ENCODE measurements at places on chromosomes 3 and 15. TPM values are rescaled to one million over a fixed set of nuclear protein-coding genes. Genes with fewer than 3 reads are reported as not detected.
A peak's percentile ranks its signal among the peaks of the same experiment; 100 is the strongest.

DNA sequence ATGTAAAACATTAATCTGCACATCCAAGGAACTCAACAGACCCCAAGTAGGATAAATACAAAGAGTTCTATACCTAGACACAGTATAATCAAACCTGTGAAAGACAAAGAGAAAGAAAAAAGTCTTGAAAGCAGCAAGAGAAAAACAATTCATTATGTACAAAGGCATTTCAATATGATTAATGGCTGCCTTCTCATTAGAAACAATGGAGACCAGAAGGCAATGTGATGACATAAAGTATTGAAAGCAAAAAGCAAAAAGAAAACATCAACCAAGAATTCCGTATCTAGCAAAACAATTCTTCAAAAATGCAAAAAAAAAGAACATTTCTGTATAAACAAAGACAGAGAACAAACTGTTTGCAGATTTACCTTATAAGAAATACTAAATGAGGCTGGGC, 81.1 kb downstream of the XXYLT1 start:
- H3K27ac ChIP-seq, result no peak overlapping the region
- no peak overlapping the region for H3K4me3 ChIP-seq
- H3K4me1 ChIP-seq, result peaks cover 24% of the 10 kb centered on the region
- peaks cover 6% of the 10 kb centered on the region for H3K27me3 ChIP-seq
- no peaks in the 10 kb centered on the region for H3K36me3 ChIP-seq
- DNase-seq, result no peak

- no peaks in the 10 kb centered on the region for H3K4me1 ChIP-seq
- H3K4me3 ChIP-seq, result no peak overlapping the region
- H3K27me3 ChIP-seq, result no peaks in the 10 kb centered on the region
- peaks cover 7% of the 10 kb centered on the region for H3K36me3 ChIP-seq
Observed at GRCh38 chr15:55856506-55857164, 113.7 kb upstream of the PRTG start.

DNA sequence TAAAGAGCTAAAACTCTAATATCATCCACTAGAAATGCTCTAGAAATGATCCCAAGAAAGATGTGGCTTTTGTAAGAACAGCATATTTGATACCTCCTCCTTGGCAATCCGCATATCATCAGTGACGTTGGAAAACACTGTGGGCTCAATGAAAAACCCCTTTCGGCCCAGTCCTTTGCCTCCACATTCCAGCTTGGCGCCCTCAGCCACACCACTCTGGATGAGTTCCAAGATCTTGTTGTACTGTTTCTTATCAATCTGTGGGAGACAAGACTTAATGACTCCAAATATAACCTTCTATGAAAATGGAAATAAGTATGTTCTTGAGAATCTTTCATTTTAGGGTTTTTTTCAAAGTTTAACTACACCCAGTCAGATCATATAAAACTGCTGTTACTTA, 103.6 kb downstream of the ALDH1A2 start:
- H3K27me3 ChIP-seq, result peaks cover 12% of the 10 kb centered on the region
- no peak overlapping the region for H3K27ac ChIP-seq
- H3K4me3 ChIP-seq, result no peak overlapping the region
- no peaks in the 10 kb centered on the region for H3K4me1 ChIP-seq
- no peak for DNase-seq

Gene SLC9A9
- total RNA-seq, result 0.88 TPM

GRCh38 chr15:71654042-71654719, 156.2 kb upstream of the NR2E3 start:
- H3K4me3 ChIP-seq, result no peak overlapping the region
- H3K36me3 ChIP-seq, result no peaks in the 10 kb centered on the region
- no peaks in the 10 kb centered on the region for H3K4me1 ChIP-seq
- H3K27ac ChIP-seq, result no peak overlapping the region
- no peak for DNase-seq

DNA sequence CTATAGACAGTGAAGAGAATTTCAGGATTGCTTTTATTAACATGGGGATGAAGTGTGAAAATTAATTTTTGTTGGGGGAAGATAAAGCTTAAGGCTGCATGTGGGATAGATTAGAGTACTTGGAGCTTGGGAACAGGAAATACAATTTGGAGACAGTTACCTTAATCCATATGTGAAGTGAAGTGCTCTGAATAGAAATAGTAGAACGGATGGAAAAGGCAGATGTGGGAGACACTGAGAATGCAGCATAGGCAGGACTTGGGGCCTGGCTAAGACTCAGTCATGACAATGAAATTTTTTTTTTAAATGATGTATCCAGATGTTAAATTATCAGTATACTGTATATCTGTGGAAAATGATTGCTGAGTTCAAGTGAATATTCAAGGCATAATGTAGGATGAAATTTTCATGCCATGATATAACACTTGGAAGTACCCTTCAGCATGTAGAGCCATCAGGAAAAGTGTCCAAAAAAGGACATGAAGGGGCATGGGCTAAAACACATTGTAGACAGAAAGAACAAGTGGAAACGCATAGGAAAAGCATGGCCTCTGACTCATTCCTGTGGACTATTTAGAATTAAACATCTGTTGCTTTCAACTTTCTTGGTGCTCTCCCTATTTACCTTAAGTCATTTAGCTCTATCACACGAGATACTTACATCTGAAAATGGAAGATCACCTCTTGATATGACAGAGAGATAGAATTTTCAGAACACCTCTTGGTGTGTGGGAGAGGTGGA, 134.8 kb downstream of the RBMS3 start:
- H3K4me3 ChIP-seq, result no peak overlapping the region
- DNase-seq, result no peak
- H3K27ac ChIP-seq, result no peak overlapping the region
- H3K36me3 ChIP-seq, result no peaks in the 10 kb centered on the region
- no peaks in the 10 kb centered on the region for H3K4me1 ChIP-seq

Gene TRAT1
- total RNA-seq, result 99.4 TPM

- no peak overlapping the region for H3K27ac ChIP-seq
- no peak for DNase-seq
- H3K27me3 ChIP-seq, result no peaks in the 10 kb centered on the region
- no peak overlapping the region for H3K4me3 ChIP-seq
Observed at GRCh38 chr3:86740751-86741150, 250.2 kb downstream of the VGLL3 start.

GRCh38 chr3:15064299-15064834, 748 bp downstream of the MRPS25 start:
- peaks cover 26% of the 10 kb centered on the region for H3K4me1 ChIP-seq
- H3K27ac ChIP-seq, result peak overlapping the region; percentile 95
- no peaks in the 10 kb centered on the region for H3K27me3 ChIP-seq
- DNase-seq, result peak; percentile 18
- H3K4me3 ChIP-seq, result peak overlapping the region; percentile 96

- H3K4me1 ChIP-seq, result no peaks in the 10 kb centered on the region
- no peak overlapping the region for H3K27ac ChIP-seq
- H3K27me3 ChIP-seq, result peaks cover 11% of the 10 kb centered on the region
- no peaks in the 10 kb centered on the region for H3K36me3 ChIP-seq
Observed at GRCh38 chr15:101347454-101347853, 52.4 kb upstream of the SNRPA1 start.

GRCh38 chr3:59775106-59775505, 725.3 kb upstream of the CFAP20DC start:
- H3K36me3 ChIP-seq, result peaks cover 25% of the 10 kb centered on the region
- peaks cover 8% of the 10 kb centered on the region for H3K27me3 ChIP-seq
- H3K4me1 ChIP-seq, result peaks cover 68% of the 10 kb centered on the region
- no peak overlapping the region for H3K27ac ChIP-seq

DNA sequence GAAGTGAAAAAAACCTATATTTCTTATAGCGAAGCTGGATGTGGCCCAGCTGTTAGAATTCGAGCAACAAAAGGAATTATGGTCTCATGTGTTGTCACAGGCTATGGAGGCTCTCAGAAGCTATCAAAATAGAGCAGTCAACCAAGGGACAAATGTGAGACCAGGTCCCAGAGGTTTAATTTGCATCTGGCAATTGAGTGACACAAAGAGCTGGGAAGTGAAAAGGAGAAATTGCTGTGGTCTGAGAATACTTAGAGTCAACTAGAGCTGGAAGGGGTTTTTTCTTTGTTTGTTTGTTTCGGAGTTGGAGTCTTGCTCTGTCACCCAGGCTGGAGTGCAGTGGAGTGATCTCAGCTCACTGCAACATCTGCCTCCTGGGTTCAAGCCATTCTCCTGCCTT, 61.3 kb upstream of the SMAD3 start:
- no peak overlapping the region for H3K4me3 ChIP-seq
- no peak for DNase-seq
- H3K27me3 ChIP-seq, result peaks cover 15% of the 10 kb centered on the region
- no peaks in the 10 kb centered on the region for H3K36me3 ChIP-seq

Gene TRIM71
- total RNA-seq, result not detected

- peaks cover 13% of the 10 kb centered on the region for H3K27me3 ChIP-seq
- H3K4me1 ChIP-seq, result no peaks in the 10 kb centered on the region
- H3K27ac ChIP-seq, result no peak overlapping the region
- H3K4me3 ChIP-seq, result no peak overlapping the region
Observed at GRCh38 chr15:62357431-62357830, 192.3 kb upstream of the C2CD4B start.

DNA sequence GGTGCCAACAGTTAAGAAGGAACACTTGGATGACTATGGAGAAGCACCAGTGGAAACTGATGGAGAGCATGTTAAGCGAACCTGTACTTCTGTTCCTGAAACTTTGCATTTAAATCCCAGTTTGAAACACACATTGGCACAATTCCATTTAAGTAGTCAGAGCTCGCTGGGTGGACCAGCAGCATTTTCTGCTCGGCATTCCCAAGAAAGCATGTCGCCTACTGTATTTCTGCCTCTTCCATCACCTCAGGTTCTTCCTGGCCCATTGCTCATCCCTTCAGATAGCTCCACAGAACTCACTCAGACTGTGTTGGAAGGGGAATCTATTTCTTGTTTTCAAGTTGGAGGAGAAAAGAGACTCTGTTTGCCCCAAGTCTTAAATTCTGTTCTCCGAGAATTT, 3.0 kb downstream of the SKIL start:
- DNase-seq, result no peak
- H3K4me3 ChIP-seq, result no peak overlapping the region

GRCh38 chr3:7205962-7206361, 345.0 kb downstream of the GRM7 start:
- H3K27me3 ChIP-seq, result no peaks in the 10 kb centered on the region
- no peak overlapping the region for H3K4me3 ChIP-seq
- H3K4me1 ChIP-seq, result no peaks in the 10 kb centered on the region

GRCh38 chr3:100637197-100637631, 27.8 kb downstream of the ADGRG7 start:
- H3K27me3 ChIP-seq, result peaks cover 10% of the 10 kb centered on the region
- H3K4me3 ChIP-seq, result no peak overlapping the region
- H3K27ac ChIP-seq, result no peak overlapping the region
- DNase-seq, result no peak
- no peaks in the 10 kb centered on the region for H3K36me3 ChIP-seq
- peaks cover 9% of the 10 kb centered on the region for H3K4me1 ChIP-seq

DNA sequence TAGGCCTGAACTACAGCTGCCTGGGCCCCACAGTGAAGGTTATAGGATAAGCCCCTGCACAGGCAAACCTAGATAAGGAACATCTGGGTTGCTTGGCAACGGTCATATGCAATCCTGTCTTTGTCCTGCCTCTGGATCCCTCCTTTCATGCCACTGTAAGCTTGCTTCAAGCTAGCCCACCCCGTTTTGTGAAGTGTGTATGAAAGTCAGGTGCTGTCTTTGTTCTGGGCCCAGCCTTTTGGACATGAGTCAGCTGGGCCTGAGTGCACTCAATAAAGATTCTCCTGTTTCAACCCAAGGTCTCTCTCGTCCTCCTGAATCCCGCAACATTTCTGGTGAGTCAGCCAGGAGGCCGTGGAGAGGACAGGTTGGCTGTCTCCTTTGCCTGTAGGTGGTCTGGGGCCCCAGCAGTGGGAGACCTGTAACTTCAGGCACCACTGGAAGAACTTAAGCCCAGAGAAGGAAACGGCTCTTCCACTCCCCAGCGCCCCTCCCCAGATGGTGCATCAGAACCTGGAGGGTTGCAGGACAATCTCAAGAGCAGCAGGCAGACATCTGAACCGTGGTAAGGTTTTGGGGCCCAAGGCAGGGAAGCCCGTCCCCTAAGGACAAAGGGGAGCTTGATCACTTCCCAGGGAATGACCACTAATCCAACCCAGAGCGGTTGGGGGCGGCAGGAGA, 8.3 kb upstream of the SLC9C1 start:
- DNase-seq, result no peak
- no peaks in the 10 kb centered on the region for H3K27me3 ChIP-seq
- peaks cover 16% of the 10 kb centered on the region for H3K4me1 ChIP-seq
- no peaks in the 10 kb centered on the region for H3K36me3 ChIP-seq

Gene SPRED1
- total RNA-seq, result 0.49 TPM

Gene PML
- total RNA-seq, result 62.0 TPM

GRCh38 chr15:62164014-62164395, 1.1 kb downstream of the C2CD4B start:
- no peak for DNase-seq
- H3K4me1 ChIP-seq, result no peaks in the 10 kb centered on the region
- H3K27me3 ChIP-seq, result peaks cover 72% of the 10 kb centered on the region
- no peak overlapping the region for H3K27ac ChIP-seq

Gene CLRN1
- not detected for total RNA-seq

- no peak for DNase-seq
- peaks cover 88% of the 10 kb centered on the region for H3K4me1 ChIP-seq
- peak overlapping the region; percentile 60 for H3K4me3 ChIP-seq
- H3K27ac ChIP-seq, result peak overlapping the region; percentile 99
- no peaks in the 10 kb centered on the region for H3K27me3 ChIP-seq
- peaks cover 55% of the 10 kb centered on the region for H3K36me3 ChIP-seq
Observed at GRCh38 chr3:111605493-111605892, 10.3 kb upstream of the ZBED2 start.

DNA sequence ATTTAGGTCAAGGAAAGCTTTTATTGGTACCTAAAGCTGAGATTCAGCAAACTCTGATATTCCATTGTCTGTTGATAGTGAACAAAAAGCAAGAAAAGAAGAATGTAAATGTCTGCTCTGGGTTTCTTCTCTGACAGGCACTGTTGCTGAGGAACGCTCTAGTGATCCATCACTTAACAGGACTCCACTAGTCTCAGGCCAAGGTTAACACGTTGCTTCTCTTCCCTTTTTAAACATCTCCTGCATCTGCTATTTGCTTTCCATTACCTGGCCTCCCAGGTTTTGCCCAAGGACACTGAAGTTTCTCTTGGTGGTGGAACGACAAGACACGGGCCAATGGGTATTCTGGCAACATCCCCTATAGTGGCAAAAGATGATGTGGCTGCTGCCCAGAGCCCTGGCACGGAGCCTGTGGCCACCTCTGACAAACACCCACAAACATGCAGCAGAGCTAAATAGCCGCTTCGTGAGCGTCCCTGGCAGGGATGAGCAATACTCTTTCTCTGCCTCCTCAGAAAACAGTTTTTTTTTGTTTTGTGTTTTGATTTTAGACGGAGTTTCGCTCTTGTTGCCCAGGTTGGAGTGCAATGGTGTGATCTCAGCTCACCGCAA, 97.8 kb upstream of the AKAP13 start:
- H3K27me3 ChIP-seq, result peaks cover 9% of the 10 kb centered on the region
- peaks cover 14% of the 10 kb centered on the region for H3K4me1 ChIP-seq
- H3K27ac ChIP-seq, result no peak overlapping the region
- no peak for DNase-seq
- H3K36me3 ChIP-seq, result no peaks in the 10 kb centered on the region

- H3K36me3 ChIP-seq, result peaks cover 19% of the 10 kb centered on the region
- H3K27ac ChIP-seq, result peak overlapping the region; percentile 87
- peak overlapping the region; percentile 80 for H3K4me3 ChIP-seq
- H3K27me3 ChIP-seq, result no peaks in the 10 kb centered on the region
Observed at GRCh38 chr3:43296565-43296964, 10.2 kb downstream of the SNRK start.

Gene MAP6D1
- total RNA-seq, result 2.1 TPM
